ENCODE measurements at places on chromosomes 16 and 17.

DNA sequence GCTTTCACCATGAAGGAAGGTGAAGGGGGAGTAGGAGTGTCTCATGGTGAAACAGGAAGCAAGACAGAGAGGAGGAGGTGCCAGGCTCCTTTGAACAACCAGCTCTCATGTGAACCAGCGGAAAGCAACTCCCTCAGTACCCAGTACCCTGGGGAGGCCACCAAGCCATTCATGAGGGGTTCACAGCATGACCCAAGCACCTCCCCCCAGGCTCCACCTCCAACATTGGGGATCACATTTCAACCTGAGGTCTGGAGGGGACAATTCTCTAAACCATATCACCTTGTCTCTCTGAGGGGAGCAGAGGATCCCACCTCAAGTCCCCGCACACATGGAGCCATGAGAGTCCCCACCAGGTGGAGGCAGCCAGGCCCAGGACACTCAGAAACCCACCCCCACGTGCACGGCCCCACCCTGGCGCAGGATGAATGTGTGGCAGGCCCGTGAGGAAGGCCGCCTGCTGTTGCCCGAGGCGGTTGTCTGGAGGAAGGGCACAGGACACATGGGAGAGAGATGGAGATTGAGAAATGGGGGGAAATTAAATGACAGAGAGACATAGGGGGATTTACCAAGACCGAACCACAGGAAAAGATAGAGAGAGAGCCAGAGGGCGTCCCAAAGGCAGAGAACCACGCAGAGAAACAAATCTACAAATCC lies 85.9 kb downstream of the TMEM132E start:
- DNase-seq = no peak

- no peak for DNase-seq
Observed at GRCh38 chr16:74736531-74737157, 36.0 kb upstream of the MLKL start.

- DNase-seq = no peak
Observed at GRCh38 chr17:1377334-1377733, 22.7 kb downstream of the YWHAE start.

DNA sequence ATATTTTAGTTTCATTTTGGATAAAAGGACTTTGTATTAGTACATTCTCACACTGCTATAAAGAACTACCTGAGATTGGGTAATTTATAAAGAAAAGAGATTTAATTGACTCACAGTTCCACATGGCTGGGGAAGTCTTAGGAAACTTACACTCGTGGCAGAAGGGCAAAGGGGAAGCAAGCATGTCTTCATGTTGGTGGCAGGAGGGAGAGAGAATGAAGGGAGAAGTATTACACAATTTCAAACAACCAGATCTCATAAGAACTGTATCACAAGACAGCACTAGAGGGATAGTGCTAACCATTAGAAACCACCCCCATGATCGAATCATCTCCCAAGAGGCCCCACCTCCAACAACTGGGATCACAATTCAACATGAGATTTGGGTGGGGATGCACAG lies 142.9 kb downstream of the USP31 start:
- DNase-seq = no peak

- no peak for DNase-seq
Observed at GRCh38 chr17:74147056-74147835, 56.2 kb upstream of the RPL38 start.

GRCh38 chr17:80992077-80992947 lies 671 bp downstream of the CHMP6 start:
- DNase-seq = no peak

GRCh38 chr17:41322094-41322902 lies 6.8 kb upstream of the KRTAP17-1 start:
- DNase-seq = no peak

DNA sequence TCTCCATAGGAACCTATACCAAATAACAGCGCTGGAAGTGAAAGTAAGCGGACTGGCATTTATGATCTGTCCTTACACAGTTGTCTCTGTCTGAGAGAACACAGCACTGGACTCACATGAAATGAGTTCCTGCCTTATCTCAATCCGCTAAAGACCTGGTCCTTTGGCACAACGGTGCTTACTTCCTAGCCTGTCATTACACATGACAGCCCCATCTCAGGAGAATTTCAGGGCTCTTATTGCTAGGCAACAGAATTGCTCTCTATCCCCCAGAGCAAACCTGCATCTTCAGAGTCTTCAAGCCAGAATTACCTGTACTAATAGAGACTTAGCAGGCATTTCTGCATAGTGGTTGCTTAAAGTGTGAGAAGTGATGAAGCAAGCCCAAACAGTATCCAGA lies 4.3 kb downstream of the KCNJ2 start:
- no peak for DNase-seq

- DNase-seq = no peak
Observed at GRCh38 chr16:81293909-81294802, 20.6 kb upstream of the GAN start.

- no peak for DNase-seq
Observed at GRCh38 chr17:38797828-38798227, 1.5 kb downstream of the PIP4K2B start.

DNA sequence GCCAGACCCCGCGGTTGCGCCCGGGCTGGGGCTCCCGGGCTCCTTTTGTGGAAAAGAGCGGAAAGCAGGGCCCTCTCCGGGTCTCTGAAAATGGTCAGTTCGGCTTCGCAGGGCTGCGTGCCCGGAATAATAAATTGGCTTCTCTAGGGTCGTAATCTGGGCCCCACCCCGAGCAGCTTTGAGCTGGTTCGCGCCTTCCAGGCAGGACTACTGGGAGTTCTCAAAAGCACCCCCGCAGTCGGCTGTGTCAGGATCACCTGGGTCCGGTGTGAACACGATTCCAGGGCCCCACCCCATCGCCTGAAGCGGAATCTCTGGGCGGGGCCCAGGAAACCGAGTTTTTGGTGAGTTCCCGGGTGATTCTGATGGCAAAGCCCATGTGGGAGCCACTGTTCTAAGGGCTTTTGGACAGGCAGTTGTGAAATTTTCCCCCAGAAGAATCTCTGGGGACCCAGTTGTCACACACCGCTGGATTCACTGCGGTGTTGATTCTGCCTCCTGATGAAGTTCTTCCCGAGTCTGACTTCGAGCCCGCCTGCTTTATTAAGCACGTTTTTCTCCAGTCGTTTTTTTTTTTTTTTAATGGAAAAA lies 77.0 kb downstream of the MRC2 start:
- DNase-seq = no peak

- DNase-seq = no peak
Observed at GRCh38 chr17:77111934-77112296, 28.9 kb upstream of the SEC14L1 start.

DNA sequence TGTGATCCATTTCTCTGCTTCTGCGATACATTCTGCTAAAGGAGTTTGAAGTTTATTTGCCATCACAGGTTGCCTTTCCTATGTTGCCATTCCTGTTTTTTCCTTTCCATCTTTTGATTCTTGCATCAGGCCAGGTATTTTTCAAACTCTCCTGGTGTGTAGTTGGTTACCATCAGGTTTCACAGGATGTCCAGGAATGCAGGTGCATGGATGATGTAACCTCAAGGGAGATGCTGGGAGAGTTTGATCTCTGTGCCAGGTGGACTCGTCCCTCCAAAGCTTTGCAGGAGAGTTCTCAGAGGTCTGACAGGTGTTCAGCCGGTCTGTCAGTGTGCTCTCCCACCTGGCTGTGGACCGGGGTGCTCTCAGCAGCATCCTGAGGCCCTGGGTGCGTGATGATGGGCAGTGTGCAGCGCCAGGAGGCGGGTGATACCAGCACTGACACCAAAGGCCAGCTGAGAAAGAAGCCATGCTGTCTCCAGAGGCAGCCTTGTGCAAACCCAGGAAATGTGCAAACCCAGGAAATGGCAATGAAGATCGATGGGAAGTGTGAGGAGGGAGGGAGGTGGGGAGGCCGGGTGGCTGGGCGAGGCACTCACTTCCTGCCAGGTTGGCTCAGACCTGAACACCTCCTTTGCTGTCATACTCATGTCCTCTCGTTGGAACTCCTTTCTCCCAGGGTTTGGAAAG lies 1.7 kb downstream of the ATP2C2 start:
- no peak for DNase-seq

Measured in activated T-cell treated with anti-CD3 and anti-CD28 coated beads for 1 hour (primary cell).